Chondrocyte (in vitro differentiated cells): ENCODE measurements at places on chromosomes 4 and X. TPM values are rescaled to one million over a fixed set of nuclear protein-coding genes. Genes with fewer than 3 reads are reported as not detected.
A peak's percentile ranks its signal among the peaks of the same experiment; 100 is the strongest.

DNA sequence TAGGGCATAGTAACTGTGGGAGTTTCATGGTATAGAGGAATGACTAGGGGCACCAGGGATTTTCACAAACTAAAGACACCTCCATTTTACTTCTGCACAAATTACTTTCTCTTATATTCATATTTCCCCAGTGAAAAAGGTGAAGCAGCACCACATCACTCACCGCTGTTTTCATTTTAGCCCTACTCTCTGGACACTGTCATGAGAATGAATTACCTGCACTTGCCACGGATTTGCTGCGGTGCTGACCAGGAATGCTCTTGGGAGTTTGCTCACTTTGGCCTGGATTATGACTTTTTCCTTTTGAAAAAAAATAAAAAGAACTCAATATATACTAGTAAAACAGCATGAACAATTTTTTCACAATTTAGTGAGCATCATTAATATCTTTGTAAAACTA is 351.3 kb downstream of the NKX6-1 start:
- no peak overlapping the region for H3K4me3 ChIP-seq
- H3K27ac ChIP-seq, result no peak overlapping the region
- DNase-seq, result no peak
- no peaks in the 10 kb centered on the region for H3K4me1 ChIP-seq
- no peaks in the 10 kb centered on the region for H3K36me3 ChIP-seq

DNA sequence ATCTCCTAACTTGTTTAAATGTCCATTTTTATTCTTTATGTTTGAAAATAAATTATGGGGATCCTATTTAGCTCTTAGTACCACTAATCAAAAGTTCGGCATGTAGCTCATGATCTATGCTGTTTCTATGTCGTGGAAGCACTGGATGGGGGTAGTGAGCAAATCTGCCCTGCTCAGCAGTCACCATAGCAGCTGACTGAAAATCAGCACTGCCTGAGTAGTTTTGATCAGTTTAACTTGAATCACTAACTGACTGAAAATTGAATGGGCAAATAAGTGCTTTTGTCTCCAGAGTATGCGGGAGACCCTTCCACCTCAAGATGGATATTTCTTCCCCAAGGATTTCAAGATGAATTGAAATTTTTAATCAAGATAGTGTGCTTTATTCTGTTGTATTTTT is 27.6 kb downstream of the NUDT6 start:
- no peak for DNase-seq
- H3K36me3 ChIP-seq, result peaks cover 3% of the 10 kb centered on the region
- peaks cover 55% of the 10 kb centered on the region for H3K4me1 ChIP-seq
- no peak overlapping the region for H3K4me3 ChIP-seq

DNA sequence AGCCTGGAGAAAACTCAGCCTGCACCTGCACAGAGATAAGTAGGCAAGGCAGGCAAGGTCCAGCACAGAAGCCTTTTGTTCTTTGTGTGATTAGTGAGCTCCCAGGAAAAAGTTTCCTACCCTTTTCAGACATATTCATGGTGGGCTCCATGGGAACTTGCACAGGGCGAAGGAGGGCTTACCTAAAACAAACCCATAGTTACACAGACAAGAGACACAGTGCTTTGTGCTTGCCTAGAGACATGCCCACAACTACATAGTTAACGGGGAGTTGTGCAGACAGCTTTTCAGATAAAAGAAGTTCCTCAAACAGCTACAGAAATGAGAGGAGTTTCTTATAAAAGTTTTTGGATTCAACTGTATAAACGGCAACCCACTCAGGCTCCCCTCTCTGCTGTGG is 180.5 kb downstream of the GLUD2 start:
- H3K4me3 ChIP-seq, result no peak overlapping the region
- no peak for DNase-seq
- H3K27ac ChIP-seq, result no peak overlapping the region
- no peaks in the 10 kb centered on the region for H3K36me3 ChIP-seq
- H3K27me3 ChIP-seq, result no peaks in the 10 kb centered on the region

DNA sequence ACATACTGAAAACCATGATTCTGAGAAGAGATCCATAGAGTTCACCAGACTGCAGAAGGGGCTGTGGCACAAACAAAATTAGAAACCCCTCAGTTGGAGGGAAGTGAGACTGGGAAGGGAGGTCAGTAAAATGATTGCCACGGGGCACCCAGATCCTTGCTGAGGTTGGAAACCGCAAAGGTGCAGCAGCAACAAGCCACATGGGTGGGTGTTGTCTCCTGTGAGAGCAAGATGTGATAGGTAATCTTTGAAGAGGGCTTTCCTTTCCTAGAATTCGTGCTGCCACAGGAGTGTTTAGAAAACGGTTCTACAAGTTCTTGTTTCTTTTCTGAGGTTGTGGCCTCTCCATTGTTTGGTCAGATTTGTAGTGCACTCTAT is 85.5 kb downstream of the NFKB1 start:
- peaks cover 10% of the 10 kb centered on the region for H3K4me1 ChIP-seq
- no peaks in the 10 kb centered on the region for H3K27me3 ChIP-seq
- H3K4me3 ChIP-seq, result no peak overlapping the region
- H3K36me3 ChIP-seq, result peaks cover 46% of the 10 kb centered on the region

GRCh38 chr4:104217526-104217925 is 277.2 kb downstream of the CXXC4 start:
- H3K27ac ChIP-seq, result no peak overlapping the region
- H3K4me1 ChIP-seq, result no peaks in the 10 kb centered on the region
- no peaks in the 10 kb centered on the region for H3K36me3 ChIP-seq
- no peaks in the 10 kb centered on the region for H3K27me3 ChIP-seq

- H3K36me3 ChIP-seq, result no peaks in the 10 kb centered on the region
- no peak overlapping the region for H3K4me3 ChIP-seq
- H3K4me1 ChIP-seq, result peaks cover 6% of the 10 kb centered on the region
These were observed 96.6 kb upstream of the BANK1 start for GRCh38 chr4:101693842-101694398.

DNA sequence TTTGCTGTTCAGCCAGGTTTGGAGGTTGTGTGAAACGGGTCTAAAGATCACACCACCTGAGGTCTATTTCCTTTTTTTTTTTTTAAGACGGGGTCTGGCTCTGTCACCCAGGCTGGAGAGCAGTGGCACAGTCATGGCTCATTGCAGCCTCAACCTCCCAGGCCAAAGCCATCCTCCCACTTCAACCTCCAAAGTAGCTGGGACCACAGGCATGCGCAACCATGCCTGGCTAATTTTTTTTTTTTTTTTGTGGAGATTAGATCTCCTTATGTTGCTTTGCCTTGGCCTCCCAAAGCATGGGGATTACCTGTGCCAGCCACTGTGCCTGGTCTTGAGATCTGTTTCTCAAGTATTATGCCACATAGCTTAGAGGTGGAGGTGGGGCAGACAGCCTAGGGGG is 49.2 kb upstream of the ELOVL6 start:
- no peak for DNase-seq
- H3K27me3 ChIP-seq, result no peaks in the 10 kb centered on the region
- H3K27ac ChIP-seq, result no peak overlapping the region
- H3K36me3 ChIP-seq, result no peaks in the 10 kb centered on the region

- no peaks in the 10 kb centered on the region for H3K36me3 ChIP-seq
- no peak overlapping the region for H3K4me3 ChIP-seq
- peaks cover 26% of the 10 kb centered on the region for H3K4me1 ChIP-seq
- no peak for DNase-seq
- no peak overlapping the region for H3K27ac ChIP-seq
These were observed 7.5 kb downstream of the IL13RA1 start for GRCh38 chrX:118734909-118735308.

- no peaks in the 10 kb centered on the region for H3K27me3 ChIP-seq
- DNase-seq, result no peak
- no peaks in the 10 kb centered on the region for H3K4me1 ChIP-seq
- no peak overlapping the region for H3K27ac ChIP-seq
- no peak overlapping the region for H3K4me3 ChIP-seq
These were observed 307.2 kb downstream of the SLC7A11 start for GRCh38 chr4:137934911-137935310.

DNA sequence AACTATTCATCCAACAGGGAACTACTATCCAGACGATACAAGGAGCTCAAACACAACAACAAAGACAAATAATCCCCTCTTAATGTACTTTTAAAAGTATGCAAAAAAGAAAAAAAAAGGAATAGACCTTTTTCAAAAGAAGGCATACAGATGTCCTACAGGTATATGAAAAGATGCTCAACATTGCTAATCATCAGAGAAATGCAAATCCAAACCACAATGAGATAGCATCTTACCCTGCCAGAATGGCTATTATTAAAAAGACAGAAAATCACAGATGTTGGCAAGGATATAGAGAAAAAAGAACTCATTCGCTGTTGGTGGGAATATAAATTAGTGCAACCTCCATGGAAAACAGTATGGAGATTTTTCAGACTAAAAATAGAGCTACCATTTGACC is 67.1 kb upstream of the ENPP6 start:
- H3K4me1 ChIP-seq, result no peaks in the 10 kb centered on the region
- no peak overlapping the region for H3K27ac ChIP-seq
- no peak overlapping the region for H3K4me3 ChIP-seq
- no peaks in the 10 kb centered on the region for H3K36me3 ChIP-seq
- no peak for DNase-seq

DNA sequence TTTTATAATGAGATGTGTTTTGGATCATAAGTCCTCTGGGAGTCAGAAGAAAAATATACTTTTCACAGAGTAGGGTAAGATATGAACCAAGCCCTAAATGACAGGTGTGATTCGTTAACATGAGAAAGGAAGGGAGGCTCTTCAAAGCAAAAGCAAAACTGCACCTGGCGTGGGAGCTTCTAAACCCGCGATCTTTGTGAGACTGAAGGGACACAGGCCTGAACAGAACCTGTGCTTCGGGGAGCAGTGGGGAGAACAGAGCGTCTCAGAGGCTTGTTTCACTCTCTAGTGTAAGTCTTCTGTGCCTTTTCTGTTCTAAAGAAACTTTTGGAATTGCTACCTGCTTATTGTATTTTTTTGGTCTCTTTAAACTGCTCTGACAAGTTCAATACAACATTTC is 30.2 kb upstream of the CYP4V2 start:
- no peak for DNase-seq
- H3K27ac ChIP-seq, result no peak overlapping the region
- H3K4me1 ChIP-seq, result peaks cover 4% of the 10 kb centered on the region
- peaks cover 3% of the 10 kb centered on the region for H3K36me3 ChIP-seq

DNA sequence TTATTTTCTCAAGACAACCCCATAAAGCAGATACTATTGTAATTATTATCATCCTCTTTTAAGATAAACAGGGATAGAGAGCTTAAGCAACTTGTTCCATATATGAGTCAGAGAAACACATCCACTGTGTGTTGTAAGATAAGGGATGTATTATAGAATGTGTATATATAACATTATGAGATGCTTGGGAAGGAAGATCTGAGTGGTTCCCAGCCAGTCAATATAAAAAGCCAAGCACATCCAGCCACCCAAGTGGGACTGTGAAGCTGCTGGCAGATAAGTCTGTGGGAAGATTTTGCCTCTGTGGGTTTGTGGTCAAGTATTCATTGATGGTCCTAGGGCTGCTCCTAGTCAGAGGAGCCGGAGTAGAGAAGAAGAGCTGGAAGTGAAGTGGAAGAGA is 16.5 kb upstream of the BMPR1B start:
- H3K4me3 ChIP-seq, result no peak overlapping the region
- no peak overlapping the region for H3K27ac ChIP-seq
- peaks cover 2% of the 10 kb centered on the region for H3K36me3 ChIP-seq

DNA sequence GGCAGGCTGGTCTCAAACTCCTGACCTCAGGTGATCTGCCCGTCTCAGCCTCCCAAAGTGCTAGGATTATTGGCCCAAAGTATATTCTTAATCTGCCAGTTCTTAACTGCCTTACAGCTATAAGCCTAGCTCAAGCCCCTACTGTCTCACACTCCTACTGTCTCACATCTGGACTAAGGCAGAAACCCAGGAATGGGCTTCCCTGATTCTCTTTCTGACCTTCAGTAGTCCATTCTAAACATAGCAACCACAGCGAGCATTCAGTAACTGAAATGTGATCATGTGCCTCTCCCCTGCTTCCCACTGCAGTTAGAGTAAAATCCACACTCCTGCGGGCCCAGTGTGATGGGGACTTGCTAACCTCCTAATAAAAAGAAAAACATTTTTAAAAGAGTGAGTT is 58.9 kb downstream of the MTMR1 start:
- no peaks in the 10 kb centered on the region for H3K27me3 ChIP-seq
- no peak overlapping the region for H3K27ac ChIP-seq
- peaks cover 5% of the 10 kb centered on the region for H3K36me3 ChIP-seq
- no peak overlapping the region for H3K4me3 ChIP-seq

- DNase-seq, result no peak
- H3K36me3 ChIP-seq, result no peaks in the 10 kb centered on the region
- H3K4me1 ChIP-seq, result peaks cover 2% of the 10 kb centered on the region
- no peaks in the 10 kb centered on the region for H3K27me3 ChIP-seq
- no peak overlapping the region for H3K4me3 ChIP-seq
These were observed 167.3 kb downstream of the MID1IP1 start for GRCh38 chrX:38968344-38969216.

GRCh38 chr4:182486881-182487280 is 243.7 kb downstream of the TENM3 start:
- no peaks in the 10 kb centered on the region for H3K27me3 ChIP-seq
- H3K27ac ChIP-seq, result no peak overlapping the region
- H3K4me1 ChIP-seq, result peaks cover 21% of the 10 kb centered on the region
- DNase-seq, result no peak

- no peaks in the 10 kb centered on the region for H3K36me3 ChIP-seq
- H3K27ac ChIP-seq, result peak overlapping the region; percentile 8
- H3K4me1 ChIP-seq, result peaks cover 34% of the 10 kb centered on the region
- H3K4me3 ChIP-seq, result no peak overlapping the region
These were observed 307.8 kb upstream of the DIPK2B start for GRCh38 chrX:45508454-45508853.

Gene LRP2BP
- total RNA-seq, result 0.46 to 0.52 TPM (median 0.49 TPM) in 3 replicates

Gene UGT2A3
- total RNA-seq, result not detected in 3 replicates

Gene ZNF157
- total RNA-seq, result 0.15 to 0.22 TPM in 2 of 3 replicates, not detected in the other

Gene POF1B
- total RNA-seq, result not detected in 3 replicates

Gene XK
- total RNA-seq, result 0.07 TPM in 1 of 3 replicates, not detected in the others

Gene UVSSA
- 20.7 to 35.1 TPM (median 20.9 TPM) in 3 replicates for total RNA-seq

Gene TRIM2
- 18.2 to 25.8 TPM (median 19.1 TPM) in 3 replicates for total RNA-seq

Gene PPEF1
- total RNA-seq, result 0.33 to 2.2 TPM (median 0.57 TPM) in 3 replicates

Gene SPANXN5
- not detected in 3 replicates for total RNA-seq

Gene NEXMIF
- 0.15 to 0.26 TPM in 2 of 3 replicates, not detected in the other for total RNA-seq
